ENCODE measurements at places on chromosomes 12 and 14.
A peak's percentile ranks its signal among the peaks of the same experiment; 100 is the strongest.

DNA sequence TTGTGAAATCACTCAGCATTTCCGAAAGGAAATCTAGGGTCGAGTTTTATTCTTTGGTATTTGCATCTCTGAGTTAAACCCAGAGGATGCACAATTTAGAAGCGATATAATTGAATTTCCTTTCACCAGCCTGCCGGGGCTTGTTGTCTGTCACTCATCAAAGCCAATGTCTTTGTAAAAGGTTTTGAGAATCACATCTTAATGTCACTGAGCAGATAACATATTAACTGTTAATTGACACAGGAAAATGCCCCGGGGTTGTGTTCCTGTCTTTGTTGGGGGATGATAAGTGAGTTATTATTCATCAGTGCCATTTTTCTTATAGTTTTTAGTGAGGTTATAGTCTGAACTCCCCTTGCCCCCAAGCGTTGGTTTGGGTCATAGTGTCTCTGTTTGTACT is 73.4 kb downstream of the DUSP6 start:
- DNase-seq: no peak

DNA sequence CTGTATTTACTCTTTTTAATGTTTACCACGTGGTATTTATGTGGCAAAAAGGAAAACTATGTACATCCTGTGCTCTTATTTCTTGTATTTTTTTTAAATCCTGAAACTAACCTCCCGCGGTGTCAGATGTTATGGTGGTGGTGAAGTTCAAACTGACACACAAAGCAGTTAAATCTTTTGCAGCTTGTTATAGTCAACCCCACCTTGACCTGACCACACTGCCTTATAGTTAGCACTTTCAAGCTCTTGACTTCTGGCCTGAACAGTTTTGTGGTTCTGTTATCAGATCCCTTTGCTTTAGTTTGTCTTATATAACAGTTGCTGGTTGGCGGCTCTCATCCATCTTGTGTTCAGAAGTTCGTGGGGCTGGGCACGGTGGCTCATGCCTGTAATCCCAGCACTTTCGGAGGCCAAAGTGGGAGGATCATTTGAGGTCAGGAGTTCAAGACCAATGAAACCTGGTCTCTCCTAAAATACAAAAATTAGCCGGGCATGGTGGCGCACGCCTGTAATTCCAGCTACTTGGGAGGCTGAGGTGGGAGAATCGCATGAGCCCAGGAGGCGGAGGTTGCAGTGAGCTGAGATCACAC is 2.1 kb downstream of the UNG start:
- DNase-seq: no peak

DNA sequence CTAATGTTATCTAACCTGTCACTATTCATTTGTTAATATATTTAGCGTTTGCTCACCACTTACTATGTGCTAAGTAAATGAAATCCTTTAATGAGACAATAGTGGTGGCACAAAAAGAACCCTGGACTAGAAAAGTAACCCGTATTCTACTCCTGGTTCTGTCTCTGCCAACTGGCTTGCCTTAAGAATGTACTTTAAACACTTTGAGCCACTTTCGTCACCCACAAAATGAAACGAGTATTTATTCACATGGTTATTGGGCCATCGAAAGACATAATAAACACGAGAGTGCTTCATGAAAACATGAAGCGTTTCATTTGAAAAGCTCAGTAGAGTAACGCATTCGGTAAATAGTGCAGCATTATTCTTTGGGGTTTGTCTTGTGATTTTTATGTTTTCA is 254.7 kb downstream of the EGLN3 start:
- no peak for DNase-seq

DNA sequence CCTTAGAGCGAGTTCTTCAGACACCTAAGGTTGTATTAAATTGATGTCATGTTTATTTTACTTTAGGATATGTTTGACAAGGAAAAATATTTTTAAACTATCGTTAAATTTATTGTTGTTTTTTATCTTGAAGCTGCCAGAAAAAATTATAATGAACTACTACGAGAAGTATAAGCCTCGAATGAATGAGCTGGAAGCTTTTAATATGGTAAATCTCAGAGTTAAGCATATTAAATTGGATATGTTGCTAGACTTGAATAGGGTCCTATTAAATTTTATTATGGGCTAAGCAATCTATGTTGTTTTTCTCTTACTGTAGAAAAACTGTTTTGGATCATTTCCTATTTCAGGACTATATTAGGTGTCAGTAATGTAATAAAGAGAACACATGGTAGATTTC is 118.2 kb downstream of the METTL25 start:
- DNase-seq: no peak

- peak; percentile 42 for DNase-seq
Observed at GRCh38 chr12:88549929-88550328, 30.3 kb downstream of the KITLG start.

- DNase-seq: no peak
Observed at GRCh38 chr12:22173177-22173576, 127.2 kb downstream of the CMAS start.

GRCh38 chr14:35390577-35391387 is 13.8 kb downstream of the NFKBIA start:
- DNase-seq: peak; percentile 47

DNA sequence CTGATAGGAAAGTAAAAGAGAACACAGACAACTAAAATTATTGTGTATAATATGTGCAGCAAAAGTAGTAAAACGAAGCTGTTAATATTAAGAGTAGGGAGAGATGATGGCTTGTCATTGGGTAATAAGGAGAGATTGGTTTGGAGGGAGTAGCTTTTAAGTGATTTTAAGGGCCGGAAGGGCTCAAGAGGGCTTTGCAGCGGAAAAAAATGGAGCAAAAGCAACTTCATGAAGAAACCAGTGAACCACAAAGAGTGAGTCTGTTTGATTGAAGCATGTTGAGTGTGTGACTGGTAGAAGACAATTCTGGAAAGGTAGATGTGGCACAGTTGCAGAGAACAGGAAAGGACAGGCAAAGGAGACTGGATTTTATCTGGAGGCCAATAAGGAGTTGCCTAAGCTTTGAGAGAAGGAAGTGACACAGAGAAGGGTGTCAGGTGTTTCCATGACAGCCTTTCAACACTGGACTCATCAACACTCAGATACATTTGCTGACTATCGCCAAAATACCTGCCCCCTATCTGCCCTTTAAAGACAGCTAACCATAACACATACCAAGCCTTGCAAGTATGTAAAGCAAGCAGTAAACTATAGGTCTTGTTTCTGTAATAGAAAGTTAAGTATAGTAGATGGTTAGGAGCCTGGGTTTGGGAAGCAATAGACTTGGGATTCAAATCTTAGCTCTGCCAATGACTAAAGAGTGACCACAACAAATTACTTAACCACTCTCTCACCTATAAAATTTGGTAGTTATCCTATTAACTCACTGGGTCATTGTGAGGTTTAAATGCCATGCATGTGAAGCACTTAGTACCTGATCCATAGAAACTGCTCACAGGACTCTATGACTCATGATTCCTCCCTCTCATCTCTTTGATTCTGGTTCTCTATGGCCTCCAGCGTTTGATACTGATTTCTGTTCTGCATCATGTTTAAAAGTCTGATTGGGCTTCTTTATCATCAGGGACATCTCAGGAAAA is 117.3 kb upstream of the LMNTD1 start:
- DNase-seq: no peak

DNA sequence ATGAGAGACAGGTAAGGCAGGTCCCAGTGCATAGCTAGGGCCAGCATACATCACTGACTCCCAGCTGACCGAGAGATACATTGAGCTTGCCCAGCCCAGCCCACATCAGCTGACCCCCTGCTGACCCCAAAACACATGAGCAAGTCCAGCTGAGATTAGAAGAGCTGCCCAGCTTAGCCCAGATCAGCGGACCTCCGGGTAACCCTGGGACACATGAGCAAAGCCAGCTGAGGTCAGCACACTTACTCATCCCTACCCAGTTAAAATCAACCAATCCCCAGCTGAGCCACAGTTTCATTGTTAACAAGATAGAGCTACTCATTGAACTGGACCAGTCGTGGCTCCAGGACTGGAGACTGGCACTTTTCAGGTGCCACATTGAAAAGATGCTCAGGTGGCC is 21.8 kb upstream of the FBXO34 start:
- DNase-seq: peak; percentile 74

DNA sequence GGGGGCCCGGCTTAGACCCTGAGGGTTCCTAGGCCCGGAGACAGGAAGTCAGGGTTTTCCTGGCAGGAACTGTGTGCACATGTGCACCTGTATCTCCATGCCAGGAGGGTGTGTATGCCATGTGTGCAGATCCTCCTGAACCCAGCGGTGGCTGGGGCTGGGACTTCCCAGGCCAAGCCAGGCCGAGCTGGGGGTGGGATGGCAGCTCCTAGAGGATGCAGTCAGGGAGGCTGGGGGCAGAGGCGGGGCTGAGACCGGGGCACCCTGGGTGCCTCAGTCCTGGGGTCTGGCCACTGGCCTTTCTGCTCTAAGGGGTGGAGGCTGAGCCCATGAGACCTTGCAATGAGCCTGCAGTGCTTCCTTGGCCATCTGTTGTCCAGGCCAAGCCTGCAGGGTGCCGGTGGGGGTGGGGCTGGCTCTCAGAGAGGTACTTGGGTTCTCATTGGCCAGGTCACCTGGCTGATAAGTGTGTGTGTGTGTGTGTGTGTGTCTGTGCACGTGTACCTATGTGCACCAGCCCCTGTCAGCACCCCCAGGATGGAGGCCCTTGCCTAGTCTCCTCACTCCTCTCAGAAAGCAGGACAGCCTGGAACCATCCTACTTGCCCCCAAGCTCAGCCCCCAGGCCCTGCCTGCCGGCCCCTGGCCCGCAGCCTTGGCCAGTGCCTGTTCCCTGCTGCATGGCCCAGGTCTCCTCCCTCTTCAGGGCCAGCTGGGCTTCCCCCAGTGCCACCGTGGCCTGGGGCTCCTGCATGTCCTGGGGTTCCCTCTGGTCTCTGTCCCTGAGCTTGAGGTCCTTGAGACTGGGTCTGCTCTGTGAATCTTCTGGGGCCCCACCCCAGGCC is 10.6 kb upstream of the TNFAIP2 start:
- DNase-seq: no peak

- peak; percentile 86 for DNase-seq
Observed at GRCh38 chr14:72745991-72746980, 147.6 kb downstream of the DPF3 start.

DNA sequence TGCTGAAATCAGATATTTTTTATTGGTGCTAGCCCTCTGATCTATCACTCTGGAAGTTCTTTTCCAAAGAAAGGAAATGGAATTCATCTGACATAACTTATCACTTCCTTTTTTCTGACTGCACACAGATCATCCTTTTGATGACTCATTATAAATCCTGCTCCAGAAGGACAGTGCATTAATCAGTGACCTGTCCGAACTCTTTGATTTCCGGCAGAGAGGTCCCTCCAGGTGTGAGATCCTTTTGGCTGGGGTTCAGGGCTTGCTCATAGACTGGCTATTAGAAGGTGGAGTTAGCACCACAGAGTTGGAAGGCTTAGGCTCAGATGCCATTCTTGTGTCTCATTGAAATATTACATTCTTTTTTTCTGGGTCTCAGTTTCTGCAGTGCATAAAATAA is 328.2 kb downstream of the ZFP36L1 start:
- DNase-seq: peak; percentile 81

- no peak for DNase-seq
Observed at GRCh38 chr14:28767030-28767852, 654 bp downstream of the FOXG1 start.

DNA sequence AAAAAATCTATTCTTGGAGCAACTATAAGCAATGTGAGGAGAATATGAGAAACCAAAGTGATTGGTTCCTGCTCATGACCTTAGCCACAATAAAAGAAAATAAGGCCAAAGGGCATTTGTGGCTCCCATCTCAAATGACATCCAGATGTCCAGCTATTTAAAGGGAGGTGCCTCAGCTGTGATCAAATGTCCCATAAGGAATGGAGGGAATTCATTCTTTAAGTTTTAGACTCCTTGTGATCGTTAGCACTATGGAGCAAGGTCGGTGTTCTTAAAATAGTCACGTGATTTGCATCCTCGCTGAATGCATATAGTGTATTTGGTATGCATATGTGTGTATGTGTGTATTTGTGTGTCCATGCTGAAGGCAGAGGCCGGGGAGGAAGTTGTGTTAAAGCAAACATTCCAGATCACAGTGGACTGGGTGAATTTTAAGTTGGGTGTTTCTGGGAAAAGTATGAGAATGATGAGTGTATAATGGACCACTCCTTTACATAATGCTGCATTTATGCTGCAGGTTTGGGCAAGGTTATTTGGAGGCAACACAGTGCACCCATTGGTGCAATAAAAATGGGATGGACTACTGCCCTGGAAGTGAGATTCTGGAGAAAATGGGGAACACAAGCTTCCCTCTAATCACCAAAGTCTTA is 5.6 kb upstream of the E2F7 start:
- no peak for DNase-seq

- DNase-seq: peak; percentile 53
Observed at GRCh38 chr12:69068448-69068847, 135.5 kb upstream of the CPM start.

DNA sequence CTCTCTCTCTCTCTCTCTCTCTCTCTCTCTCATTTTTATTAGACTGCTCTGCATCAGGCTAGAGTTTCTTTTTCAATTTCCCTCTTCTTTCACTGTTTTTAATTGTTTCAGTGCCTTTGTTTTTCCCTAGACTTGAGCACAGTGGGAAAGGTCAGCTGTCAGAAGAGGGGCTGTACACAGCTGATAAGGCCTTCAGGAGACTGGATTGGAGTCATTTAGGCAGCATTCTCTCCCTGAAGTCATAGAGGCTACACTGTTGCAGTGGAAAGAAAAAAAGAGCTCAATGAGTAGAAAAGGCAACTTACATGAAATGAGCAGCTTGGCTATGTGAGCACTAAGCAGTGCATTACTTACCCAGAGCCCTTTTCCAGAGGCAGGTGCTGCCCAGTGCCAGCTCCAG is 456.9 kb downstream of the NRXN3 start:
- no peak for DNase-seq

GRCh38 chr14:93201155-93201704 is 5.6 kb downstream of the GON7 start:
- no peak for DNase-seq

DNA sequence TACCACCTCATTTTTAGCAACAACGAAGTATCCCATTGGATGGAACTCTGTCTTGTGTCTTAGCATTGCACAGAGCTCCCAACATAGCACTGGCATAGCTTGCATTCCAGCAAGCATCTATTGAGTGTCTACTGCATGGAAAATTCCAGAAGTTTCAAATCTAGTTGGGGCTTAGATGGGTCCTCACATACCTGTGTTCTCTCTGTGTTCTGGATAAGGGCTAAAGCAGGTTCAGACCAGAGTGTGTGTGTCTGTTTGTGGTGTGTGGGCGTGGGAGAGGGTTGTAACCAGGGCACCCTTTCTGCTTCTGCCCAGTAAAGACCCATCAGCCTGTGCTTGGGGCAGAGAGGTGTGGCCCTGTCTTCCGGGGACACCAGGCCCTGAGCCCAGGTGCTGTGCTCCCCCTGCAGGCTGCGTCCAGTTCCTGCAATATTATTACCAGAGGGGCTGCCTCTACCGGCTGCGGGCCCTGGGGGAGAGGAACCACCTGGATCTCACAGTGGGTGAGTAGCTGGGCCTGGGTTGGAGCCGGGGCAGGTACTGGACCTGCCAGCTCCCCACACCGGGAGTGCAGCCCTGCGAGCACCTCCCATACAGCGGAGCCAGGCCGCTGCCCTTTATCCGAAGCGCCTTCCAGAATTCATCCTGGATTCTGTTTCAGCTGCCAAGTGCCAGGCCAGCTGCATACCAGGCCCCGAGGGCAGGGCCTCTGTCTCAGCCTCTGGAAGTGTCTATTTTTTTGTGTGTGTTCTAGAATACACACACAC is 20.3 kb downstream of the RHOF start:
- DNase-seq: peak; percentile 55

Data from HCEC 1CT (cell line).